CD4-positive, alpha-beta T cell treated with Interleukin-2 at 100 ng/mL for 4 hours (primary cell): ENCODE measurements at places on chromosomes 13 and 19.

DNA sequence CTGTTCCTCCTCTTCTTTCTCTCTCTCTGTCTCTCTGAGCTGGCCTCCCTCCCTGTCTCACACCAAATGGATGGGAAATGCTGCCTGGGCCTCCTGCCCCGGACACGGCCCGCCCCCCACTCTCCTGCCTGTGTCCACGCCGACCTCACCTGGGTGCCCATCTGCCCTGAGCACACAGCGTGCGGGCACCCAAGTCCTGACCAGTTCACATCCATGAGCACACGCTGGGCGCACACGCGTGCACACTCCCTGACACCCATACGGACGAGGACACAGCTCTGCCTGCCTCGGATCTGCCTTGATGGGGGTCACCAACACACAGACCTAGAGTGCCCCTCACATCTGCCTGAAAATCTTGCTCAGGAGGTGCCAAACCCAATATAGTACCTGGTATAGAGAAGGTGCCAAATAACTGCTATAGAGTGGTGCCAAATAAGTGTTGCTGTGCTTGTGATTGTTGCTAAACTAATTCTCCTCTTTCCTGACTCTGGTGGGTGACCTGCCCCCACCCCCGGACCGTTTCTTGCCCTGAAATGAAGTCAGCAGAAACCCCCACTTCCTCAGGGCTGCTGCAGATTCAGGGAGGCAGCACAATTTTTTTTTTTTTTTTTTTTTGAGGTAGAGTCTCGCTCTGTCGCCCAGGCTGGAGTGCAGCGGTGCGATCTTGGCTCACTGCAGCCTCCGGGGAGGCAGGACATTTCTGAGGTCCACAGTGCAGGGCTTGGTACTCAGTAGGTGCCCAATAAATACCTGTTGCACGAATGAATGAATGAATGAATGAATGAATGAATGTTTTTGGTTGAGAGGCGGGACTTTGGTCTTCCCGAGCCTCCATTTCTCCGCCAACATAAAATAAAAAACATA lies 4.6 kb downstream of the NFIC start:
- no peak for DNase-seq

DNA sequence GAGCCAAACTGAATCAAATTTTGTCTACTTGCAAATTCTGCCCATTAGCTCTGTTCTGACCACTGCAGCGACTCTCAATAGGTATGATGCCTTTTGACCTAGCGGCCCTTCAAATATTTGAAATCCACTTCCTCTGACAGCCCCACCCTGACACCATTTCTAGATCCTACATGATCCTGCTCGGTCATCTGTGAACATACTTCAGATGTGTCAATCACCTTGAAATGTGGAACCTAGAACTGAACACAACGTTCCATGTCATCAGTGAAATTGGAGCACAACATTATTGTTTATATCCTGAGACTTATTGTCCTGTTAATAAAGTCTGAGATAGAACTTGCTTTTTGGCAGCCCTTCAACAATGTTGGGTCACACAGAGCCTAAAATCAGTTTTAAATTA lies 98.2 kb downstream of the UBL3 start:
- DNase-seq: no peak

DNA sequence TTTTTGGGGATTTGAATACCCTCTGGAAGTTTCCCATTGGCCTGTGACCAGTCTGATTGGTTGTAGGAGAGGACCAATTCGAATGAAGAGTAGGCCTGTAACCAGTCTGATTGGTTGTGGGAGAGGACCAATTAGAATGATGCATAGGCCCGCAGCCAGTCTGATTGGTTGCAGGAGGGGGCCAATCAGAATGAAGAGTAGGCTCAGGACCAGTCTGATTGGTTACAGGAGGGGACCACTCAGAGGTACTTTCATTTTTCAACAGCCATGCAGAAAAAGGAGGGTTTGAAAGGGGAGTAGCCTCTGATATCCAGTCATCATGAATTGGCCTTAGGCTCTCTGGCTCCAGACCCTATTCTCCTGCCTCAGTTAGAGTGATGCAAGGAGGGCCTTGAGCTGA lies 30.4 kb upstream of the SLC1A5 start:
- DNase-seq: no peak

DNA sequence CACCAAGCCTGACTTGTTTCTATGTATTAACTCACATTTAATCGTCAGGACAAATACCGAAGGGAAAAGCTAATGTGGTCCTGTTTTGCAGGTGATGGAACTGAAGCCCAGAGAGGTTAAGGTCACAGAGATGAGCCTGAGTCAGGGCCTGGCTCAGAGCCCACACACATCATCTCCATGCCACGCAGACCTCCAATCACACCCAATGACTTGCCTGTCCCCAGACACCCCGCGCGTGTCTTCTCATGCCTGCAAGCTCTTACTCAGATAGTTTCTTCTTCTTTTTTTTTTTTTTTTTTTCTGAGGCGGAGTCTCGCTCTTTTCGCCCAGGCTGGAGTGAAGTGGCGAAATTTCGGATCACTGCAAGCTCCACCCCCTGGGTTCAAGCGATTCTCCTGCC lies 16.4 kb downstream of the SIX5 start:
- DNase-seq: no peak

GRCh38 chr13:111129465-111130115 lies 14.5 kb downstream of the ARHGEF7 start:
- no peak for DNase-seq

- DNase-seq: no peak
Observed at GRCh38 chr19:14554382-14554812, 17.5 kb downstream of the NDUFB7 start.

GRCh38 chr13:46992383-46992952 lies 95.6 kb upstream of the HTR2A start:
- no peak for DNase-seq

- no peak for DNase-seq
Observed at GRCh38 chr13:51243832-51244231, 21.6 kb downstream of the FAM124A start.

DNA sequence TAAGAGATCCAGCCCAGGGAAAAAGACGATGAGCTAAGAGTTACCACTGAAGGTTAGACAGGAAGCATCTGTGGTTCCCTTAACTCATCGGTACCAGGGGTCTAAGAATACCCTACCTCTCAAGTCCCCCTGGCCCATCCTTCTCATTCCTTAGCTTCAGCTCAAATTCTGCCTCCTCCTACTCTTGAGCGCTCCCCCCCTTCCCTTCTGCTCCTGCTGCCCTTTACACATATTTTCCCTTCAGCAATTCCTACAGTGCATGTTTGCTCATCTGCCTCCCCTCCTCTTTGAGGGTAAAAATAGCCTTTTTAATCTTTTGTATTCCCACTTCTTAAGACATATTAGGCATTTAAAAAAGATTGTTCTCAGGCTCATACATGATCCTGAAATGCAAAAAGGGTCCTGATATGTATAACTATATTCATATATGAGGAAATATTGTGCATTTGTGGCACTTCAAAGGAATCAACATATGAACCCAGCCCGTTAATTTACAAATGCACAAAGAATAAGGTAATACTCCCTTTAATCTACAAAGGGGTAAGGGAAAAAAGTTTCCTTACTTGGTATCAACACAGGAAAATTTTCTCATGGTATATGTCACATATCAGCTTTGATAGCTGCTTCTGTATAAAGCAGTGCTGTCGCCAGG lies 33.1 kb downstream of the LNX2 start:
- no peak for DNase-seq

DNA sequence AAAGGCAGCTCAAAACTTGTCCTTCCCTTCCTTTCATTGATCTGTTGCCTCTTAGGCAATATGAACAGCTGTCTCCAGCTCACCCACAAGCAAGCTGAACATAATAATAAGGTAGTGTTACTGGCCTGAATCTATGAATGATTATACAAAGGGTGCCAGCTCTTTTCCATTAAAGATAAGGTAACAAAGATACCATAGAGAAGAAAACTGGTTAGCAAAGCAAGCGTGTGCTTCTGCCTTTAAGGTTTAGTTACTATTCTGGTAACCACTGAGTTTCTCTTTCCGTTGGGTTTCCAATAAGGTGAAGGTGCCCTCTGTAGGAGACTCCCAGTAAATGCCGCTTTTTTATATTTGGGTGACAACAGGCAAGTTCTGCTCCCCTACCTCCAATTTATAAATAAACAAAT lies 12.1 kb upstream of the DACH1 start:
- DNase-seq: no peak

GRCh38 chr19:48480183-48480557 lies 11.0 kb downstream of the CYTH2 start:
- DNase-seq: peak; percentile 37

DNA sequence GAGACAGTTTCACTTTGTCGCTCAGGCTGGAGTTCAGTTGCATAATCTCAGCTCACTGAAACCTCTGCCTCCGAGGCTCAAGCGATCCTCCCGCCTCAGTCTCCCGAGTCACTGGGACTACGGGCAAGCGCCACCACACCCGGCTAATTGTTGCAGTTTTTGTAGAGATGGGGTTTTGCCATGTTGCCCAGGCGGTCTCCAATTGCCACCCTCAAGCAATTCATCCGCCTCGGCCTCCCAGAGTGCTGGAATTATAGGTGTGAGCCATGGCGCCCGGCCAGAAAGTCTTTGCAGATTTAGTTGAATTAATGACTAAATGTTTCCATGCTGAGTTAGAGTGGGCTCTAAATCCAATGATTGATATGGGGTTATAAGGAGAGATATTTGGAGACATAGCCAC lies 4.5 kb upstream of the CADM4 start:
- DNase-seq: no peak

- no peak for DNase-seq
Observed at GRCh38 chr19:34269081-34269480, 14.7 kb downstream of the GARRE1 start.

DNA sequence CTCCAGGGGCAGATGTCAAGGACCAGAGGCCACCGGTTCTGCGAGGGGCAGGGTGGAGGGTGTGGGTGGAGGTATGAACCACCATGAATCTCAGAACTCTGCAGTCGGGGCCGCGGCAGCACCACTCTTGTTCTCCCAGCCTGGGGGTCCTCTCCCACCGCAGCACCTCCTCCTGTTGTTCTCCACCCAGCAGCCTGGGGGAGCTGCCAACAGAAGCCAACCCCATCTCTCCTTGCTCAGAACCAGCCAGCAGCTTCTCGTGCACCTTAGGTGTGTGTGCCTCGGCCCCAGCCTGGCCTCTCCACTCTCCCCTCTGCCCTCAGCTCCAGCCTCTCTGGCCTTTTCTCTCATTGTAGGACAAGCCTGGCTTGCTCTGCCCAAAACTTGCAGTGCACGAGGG lies 31.9 kb upstream of the CCNE1 start:
- no peak for DNase-seq

- no peak for DNase-seq
Observed at GRCh38 chr13:43405457-43405856, 381.3 kb downstream of the ENOX1 start.

- DNase-seq: no peak
Observed at GRCh38 chr19:15922021-15922420, 12.3 kb downstream of the CYP4F11 start.

DNA sequence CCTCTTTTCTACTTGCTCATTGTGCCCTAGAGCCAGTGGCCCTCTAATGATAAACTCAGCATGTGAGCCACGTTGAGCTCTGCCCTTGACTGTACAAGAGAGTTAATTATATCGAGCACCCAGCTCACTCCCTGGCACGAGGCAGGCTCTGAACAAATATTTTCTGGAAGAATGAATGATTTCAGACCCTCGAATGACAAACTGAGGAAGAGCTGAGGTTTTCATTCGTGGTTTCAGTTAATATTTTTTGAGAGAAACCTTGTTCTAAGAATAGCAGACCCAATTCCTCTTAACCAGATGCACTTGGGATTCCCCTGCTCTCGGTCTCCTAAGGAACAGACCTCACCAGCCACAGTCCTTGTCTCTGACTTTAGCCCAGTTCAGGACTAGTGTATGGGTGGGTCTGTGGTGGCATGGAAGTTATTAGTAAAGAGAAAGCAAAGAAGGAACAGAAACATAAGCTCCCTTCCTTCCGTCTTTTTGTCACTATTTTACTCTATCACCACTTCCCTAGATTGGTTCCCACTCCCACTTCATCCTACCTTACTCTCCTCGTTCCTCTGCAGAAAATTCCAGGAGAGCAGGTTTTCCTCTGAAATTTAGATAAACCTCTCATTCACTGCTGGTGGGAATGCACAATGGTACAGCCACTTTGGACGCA lies 22.1 kb upstream of the WDFY2 start:
- peak; percentile 40 for DNase-seq

DNA sequence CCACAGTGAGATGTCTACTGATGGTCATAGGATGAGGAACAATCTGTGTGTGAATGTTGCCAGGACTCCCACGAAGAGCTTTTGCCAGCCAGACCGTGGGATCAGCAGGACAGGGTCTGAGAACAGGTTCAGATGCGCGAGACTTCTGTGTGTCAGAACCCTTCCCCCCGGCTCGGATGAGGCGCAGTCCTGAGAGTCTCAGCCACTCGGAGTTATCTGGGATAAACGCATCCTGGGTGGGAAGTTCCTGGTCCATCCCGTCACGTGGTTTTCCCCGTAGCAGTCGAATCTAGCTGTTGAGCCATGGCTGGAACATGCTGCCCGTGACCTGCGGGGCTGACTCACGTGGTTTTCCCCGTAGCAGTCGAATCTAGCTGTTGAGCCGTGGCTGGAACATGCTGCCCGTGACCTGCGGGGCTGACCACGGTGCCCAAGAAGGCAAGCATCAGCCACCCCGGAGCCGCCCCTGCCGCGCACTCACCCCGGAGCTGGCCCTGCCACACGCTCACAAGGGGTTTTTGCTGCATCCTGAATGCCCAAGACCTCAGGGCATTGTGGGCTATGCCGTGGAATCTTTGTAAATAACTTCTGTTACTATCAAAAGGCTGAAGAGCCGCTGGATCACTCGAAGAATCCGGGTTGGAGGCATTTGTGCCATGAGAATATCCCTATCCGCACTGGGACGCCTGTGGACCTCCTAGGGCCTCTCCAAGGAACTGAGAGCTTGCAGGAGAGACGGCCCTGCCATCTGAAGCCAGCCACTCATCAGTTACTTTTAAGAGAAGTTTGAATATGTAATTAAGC lies 130.8 kb upstream of the MCF2L start:
- DNase-seq: no peak

DNA sequence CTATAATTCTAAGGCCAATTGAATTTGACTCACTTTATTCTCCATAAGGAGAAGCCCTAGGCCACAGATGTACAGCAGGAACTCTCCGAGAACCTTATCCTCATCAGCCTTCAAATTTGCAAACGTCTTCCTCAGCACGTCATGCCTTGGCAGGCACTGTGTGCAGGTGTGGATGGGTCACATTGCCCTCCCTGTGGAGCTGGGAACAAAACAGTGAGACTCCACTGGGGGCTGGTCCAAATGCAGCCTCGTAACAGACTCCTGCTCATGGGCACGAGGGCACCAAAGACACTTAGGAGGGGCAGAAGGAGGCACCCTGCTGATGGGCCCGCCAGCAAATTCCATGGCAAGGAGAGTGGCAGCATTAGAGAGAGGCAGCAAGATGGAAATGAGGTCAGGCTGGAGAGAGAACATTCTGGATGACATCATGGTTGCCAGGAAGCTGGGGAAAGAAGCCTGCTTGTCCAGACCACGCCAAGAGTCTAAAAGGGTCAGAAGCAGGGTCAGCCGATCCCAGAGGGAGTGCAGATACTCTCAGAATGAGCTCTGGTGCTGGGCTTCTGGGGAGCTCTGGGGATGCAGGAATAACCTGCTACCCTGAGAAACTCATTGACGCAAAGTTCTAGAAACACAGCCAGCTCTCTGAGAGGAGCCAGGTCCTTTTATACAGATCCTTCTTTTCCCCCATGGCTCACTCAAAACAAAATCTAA lies 242.2 kb downstream of the B3GLCT start:
- no peak for DNase-seq

- DNase-seq: no peak
Observed at GRCh38 chr13:61110732-61111131, 304.9 kb downstream of the PCDH20 start.

GRCh38 chr19:41932720-41933332 lies 4.6 kb upstream of the ERFL start:
- DNase-seq: no peak
